ENCODE measurements at places on chromosomes 2 and 18.

- H3K4me1 ChIP-seq: no peaks in the 10 kb centered on the region
- H3K36me3 ChIP-seq: no peaks in the 10 kb centered on the region
- H3K27me3 ChIP-seq: no peaks in the 10 kb centered on the region
- H3K27ac ChIP-seq: no peak overlapping the region
- DNase-seq: no peak
Observed at GRCh38 chr2:74952575-74952974, 5.9 kb upstream of the POLE4 start.

- H3K27me3 ChIP-seq: no peaks in the 10 kb centered on the region
- H3K36me3 ChIP-seq: no peaks in the 10 kb centered on the region
- H3K27ac ChIP-seq: no peak overlapping the region
Observed at GRCh38 chr2:20433946-20434553, 12.8 kb upstream of the RHOB start.

GRCh38 chr18:52310651-52311050 lies 29.3 kb upstream of the DCC start:
- no peak overlapping the region for H3K27ac ChIP-seq
- H3K4me3 ChIP-seq: no peak overlapping the region
- DNase-seq: no peak
- no peaks in the 10 kb centered on the region for H3K4me1 ChIP-seq
- H3K36me3 ChIP-seq: no peaks in the 10 kb centered on the region

DNA sequence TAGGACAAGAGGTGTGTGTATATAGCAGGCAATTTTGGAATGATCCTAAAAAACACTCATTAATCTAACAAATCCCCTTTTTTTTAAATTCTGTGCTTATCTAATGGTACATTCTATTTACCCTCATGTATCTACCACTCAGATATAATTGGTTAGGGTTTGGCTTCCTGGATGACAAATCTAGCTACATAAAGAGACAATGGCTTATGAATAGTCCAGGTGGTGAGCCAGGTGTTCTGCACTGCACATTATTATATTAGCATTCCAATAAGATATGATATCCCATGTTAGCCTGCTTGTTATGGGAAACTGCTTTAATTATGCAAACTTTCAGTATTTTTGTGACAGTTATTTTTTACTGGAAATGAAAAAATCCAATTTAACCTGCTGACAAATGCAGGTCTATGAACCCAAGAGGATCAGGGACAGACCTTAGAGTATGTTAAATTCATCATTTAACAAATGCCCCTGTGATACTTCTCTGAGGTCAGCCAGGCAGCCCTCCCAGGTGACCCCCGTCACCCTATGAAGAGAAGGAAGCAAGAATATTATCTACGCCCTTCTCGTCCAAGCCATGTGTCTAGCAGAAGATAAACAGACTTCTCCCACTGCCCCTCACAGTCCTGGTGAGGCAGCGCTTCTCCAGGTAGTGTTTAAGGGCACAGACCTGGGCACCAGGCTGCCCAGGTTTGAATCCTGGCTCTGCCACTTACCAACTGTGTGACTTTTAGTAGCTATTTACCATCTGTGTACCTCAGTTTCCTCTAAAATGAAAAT lies 83.0 kb downstream of the ADD2 start:
- no peak overlapping the region for H3K27ac ChIP-seq
- no peak for DNase-seq
- H3K27me3 ChIP-seq: no peaks in the 10 kb centered on the region
- H3K4me3 ChIP-seq: no peak overlapping the region

Measured in HCT116 (cell line).